Aorta (tissue), 5 donors: ENCODE measurements at places on chromosomes 1 and 21.

DNA sequence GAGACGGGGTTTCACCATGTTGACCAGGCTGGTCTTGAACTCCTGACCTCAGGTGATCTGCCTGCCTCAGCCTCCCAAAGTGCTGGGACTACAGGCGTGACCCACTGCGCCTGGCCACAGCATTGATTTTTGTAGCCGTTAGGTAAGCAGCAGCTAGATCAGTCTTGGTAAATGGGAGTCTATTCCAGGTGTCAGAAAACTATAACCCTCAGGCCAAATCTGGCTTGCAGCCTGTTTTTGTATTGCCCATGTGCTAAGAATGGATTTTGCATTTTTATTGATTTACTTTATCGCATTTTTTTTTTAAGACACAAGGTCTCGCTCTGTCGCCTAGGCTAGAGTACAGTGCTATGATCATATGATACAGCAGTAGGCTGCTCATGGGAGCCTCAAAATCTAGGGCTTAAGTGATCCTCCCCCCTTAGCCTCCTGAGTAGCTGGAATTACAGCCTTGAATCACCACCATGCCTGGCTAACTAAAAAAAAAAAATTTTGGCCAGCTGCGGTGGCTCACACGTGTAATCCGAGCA is 16.6 kb upstream of the SRSF10 start:
- no peak for DNase-seq

GRCh38 chr21:38965910-38966504 is 160.3 kb downstream of the ETS2 start:
- no peak for DNase-seq

- DNase-seq = no peak
These were observed 50.0 kb upstream of the COL18A1 start for GRCh38 chr21:45354970-45355369.

DNA sequence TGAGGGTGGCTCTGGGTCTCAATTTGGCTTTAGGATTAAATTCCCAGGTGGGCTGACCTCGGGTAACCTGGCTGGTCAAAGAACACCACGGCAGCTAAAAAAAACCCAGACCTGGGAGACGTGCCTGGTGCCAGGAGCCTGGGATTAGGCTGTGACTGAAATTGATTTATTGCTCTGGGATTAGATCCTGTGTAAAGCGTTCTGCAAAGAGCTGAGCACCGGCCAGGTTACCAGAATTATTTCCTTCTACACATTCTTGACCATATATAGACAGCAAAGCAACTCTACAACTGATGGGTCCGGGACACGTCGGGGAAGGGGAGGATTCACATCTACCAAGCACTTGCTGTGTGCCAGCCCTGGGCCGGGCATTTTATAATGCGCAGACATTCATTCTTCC is 45.2 kb downstream of the TMCO4 start:
- DNase-seq = peak; percentile 85

GRCh38 chr1:200139661-200140250 is 112.2 kb downstream of the NR5A2 start:
- no peak for DNase-seq

- DNase-seq = peak; percentile 75
These were observed 547 bp downstream of the PDPN start for GRCh38 chr1:13583966-13584791.

DNA sequence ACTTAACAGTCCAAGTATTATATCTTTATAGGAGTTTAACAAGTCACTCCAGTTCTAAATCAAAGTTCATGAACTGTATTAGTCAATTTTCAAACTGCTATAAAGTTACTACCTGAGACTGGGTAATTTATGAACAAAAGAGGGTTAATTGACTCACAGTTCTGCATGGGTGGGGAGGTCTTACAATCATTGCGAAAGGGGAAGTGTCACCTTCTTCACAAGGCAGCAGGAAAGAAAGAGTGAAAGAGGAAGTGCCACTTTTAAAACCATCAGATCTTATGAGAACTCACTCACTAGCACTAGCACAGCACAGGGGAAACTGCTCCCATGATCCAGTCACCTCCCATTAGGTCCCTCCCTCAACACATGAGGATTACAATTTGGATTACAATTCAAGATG is 70.0 kb downstream of the CLCA4 start:
- no peak for DNase-seq

DNA sequence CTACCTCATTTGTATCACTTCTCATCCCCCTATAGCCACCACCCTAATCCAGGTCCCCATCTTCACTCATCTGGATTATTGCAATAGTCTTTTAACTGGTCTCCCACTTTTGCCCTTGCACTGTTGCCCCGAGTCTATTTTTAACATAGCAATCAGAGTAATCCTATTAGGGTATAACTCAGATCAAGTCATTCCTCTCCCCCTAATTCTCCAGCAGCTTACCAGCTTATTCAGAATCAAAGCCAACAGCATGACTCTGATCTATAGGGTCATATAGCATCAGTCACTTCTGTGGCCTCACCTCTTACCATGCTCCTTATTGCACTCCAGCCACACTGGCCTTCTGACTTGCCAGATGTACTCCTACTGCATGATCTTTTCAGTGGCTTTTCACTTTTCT is 140.7 kb downstream of the PAPPA2 start:
- DNase-seq = no peak

DNA sequence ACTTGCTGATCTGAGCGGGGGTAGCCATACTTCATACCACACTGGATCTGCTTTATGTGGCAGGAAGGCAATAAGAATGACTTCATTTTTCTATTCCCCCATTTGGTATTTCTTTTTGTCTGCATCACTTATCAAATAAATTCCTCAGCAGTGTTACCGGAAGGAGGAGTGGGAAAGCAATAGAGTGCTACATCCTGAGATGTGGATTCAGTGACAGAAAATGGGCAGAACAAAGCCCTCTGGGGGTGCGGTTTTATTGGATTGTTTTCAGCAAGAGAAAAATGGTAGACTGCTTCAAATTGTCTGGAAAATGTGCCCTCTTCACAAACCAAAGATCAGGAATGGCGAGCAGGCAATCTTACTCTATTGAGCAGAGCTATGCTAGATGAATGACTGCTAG is 751.9 kb upstream of the NEGR1 start:
- DNase-seq = no peak

GRCh38 chr1:212621949-212622305 is 13.4 kb downstream of the ATF3 start:
- DNase-seq = no peak

DNA sequence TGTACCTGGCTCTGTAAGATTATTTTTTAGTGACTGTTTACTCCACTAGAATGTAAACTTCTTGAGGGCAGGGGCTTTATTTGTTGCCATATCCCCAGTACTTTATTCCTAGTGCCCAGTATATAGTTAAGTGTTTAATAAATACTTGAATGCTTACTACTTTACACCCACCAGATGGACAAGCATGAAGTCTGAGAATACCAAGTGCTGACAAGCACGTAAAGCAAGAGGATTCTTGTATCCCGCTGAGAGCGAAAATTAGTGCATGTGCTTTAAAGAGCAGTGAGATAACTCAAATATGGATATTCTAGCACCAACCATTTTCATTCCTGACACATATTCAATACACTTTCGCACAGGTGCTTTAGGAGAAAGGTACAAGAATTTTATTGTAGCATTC is 1.5 kb upstream of the SCCPDH start:
- no peak for DNase-seq

- no peak for DNase-seq
These were observed 1.1 kb upstream of the ADIPOR1 start for GRCh38 chr1:202959276-202959620.

DNA sequence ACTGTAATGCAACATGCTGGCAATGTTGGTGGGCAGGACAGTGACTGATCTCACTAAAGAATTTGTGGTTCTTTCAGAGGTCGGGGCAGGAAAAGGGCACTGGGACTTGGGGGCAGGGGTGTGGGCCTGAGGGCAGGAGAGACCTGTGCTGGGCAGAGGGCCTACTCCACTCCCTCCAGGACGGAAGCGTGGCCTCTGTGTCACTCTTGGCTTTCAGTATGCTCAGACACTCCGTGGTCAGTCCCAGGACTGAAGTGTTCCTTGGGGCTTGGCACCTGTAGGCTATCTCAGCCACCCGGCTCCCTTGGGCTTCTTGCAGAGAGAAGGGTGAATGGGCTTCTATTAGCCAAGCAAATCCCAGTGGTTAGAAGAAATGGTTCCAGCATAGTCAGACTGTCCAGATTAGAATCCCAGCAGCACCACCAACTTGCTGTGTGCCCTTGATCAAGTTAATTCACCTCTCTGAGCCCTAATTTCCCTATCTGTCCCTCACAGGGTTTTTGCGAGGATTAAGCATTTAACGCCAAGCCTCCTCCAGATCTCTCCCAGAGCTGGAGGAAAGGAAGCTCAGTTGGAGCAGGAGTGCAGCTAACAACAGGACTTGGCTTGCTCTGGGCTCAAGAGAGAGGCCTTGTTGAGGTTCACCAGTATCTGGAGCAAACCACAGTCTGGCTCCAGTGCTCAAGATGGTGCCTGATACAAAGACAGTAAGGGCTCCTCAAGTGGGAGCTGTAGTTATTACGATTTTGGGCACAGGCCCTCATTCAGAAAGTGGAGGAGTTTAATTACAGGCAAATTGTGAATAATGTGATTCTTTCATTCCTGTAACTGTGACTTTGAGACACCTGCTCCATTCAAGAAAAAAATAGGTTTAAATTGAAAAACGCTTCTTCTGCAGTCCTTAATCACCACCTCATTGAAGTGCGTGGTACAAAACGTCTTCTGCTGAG is 57.7 kb upstream of the LRP8 start:
- no peak for DNase-seq

- no peak for DNase-seq
These were observed 92.3 kb downstream of the SPATA46 start for GRCh38 chr1:162284206-162284955.

DNA sequence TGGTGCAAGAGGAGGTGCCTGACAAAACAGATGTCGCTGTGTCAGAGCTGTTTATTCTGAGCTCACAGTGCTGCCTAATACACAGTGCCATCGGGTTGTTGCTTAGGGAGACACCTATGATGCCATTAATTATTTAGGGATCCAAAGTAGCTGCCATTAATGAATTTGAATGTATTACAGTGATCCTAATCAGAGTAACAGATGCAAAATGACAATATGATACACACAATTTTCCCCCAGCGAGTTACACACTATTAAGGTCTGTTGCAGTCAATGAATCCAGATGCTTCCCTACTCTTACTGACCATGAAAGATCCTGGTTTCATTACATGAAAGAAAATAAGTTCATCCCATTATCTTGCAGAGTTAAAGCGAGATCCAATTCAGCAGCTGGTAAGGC is 91.3 kb downstream of the RWDD3 start:
- no peak for DNase-seq

GRCh38 chr1:221503268-221503667 is 238.6 kb downstream of the DUSP10 start:
- DNase-seq = no peak

DNA sequence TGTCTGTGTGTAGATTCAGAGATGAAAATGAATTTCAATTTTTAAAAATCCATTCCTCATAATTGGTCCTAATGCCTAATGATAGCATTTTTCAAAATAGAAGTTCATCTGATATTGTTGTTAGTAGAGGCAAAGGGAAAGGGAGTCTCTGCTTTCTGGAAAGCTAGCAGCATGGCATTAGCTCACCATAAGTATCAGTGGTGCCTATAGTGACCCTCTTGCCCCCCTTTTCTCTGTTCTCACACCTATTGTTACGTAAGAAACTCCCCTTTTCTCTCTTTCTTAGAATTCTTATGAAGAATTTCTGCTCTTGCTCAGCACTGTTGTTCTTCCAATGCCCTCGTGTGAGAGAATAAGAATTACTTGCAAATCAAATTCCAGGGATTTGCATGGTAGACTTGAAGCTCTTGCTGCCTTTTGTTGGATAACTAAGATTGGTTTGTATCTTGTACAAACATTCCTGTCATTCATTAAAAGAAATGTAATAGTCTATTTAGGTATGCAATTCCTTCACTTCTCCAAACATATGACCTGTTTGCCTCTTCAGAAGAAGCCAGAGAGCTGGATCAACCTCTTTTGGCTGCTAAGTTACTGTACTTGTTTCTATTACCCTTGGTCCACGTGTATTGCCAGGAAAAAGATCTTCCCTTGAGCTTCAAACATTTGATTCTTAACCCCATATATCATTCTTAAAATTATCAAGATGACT is 69.2 kb upstream of the MAGI3 start:
- DNase-seq = no peak

DNA sequence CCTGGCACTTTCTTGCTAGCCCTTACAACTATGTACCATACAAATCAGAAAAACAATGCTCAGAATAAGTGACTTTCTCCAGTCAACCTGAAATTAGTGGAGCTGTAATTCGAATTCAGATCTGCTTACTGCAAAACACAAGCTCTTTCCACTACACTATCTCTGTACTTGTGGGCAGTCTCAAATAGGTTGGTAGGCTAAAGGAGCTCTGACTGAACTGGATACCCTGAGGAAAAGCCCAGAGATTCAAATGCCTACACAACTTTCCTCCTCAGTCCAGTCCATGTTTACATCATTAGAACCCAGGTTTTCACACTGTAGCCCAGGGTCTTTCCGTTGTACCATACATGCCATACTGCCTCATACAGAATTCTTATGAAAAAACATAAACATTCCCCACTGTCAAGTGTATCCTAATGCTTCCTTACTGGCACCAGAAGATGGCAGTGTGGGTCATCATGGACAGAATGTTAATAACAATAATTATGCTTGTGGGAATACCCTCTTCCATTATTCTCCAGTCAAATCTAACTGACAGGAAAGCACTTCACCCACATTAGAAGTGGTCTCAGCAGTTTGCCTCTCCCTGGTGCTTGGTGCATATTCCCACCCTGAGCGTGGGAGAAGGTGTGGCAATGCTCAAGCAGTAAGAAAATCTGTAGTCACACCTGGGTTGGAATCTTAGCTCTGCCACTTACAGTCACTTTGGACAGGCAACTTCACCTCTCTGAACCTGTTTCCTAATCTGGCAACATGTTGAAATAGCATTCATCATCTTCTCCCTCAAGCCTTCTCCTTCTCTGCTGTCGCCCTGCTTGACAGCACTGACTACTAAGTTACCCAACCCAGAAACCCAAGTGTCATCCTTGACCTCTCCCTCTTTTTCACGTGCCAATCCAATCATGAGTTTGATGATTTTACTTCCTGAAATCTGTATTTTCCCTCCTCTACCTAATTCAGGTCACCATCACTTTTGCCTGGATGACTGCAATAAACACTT is 14.4 kb upstream of the ZFYVE9 start:
- DNase-seq = no peak
